Keratinocyte (primary cell): ENCODE measurements at places on chromosomes 3 and 15. TPM values are rescaled to one million over a fixed set of nuclear protein-coding genes. Genes with fewer than 3 reads are reported as not detected.
A peak's percentile ranks its signal among the peaks of the same experiment; 100 is the strongest.

TRIM42 gene
- not detected in 3 replicates for polyA plus RNA-seq

DNA sequence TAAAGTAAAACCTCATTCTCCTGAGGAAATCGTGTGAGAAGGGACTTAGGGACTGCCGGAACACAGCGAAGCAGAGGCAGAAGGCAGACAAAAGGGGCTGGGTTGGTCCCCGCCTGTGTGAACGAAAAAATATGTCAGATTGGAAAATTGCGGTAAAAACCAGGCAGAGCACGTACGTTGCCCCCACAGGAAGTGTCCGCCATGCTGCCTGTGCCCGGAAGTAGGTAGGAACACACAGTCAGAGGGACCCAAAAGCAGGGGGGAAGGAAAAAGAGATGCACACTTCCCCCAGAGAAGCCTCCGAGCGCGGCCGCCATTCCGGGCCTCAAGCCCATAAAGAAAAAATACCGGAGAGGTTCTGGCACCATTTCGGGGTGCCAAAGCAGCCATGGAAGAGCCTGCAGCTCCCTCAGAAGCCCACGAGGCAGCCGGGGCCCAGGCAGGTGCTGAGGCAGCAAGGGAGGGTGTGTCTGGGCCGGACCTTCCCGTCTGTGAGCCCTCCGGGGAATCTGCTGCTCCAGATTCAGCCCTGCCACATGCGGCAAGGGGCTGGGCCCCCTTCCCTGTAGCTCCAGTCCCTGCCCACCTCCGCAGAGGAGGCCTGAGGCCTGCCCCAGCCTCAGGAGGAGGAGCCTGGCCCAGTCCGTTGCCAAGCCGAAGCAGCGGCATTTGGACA is at the start of gene MKRN3:
Gene MKRN3 (plus strand): TSS at position 280 of the 676 bp plus-strand sequence. CDS start 109 bp downstream, at position 389.
- no peak for DNase-seq

GPR171 gene
- not detected in 3 replicates for polyA plus RNA-seq

DNA sequence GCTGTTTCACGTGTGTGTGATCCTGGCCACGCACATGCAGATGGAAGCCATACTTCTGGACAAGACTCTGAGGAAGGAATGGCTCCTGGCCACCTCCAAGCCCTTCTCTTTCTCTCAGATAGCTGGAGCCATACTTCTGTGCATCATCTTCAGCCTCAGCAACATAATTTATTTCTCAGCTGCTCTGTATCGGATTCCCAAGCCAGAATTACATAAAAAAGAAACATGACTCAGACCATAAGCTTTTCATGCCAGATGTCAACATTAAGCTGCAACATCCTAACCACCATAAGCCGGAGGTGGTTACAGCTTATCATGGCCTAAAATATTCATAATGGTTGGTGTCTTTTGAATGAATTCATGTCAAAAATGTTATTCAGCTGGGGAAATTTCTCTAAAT is 10.6 kb upstream of the KIF23 start:
- no peak for DNase-seq

DNA sequence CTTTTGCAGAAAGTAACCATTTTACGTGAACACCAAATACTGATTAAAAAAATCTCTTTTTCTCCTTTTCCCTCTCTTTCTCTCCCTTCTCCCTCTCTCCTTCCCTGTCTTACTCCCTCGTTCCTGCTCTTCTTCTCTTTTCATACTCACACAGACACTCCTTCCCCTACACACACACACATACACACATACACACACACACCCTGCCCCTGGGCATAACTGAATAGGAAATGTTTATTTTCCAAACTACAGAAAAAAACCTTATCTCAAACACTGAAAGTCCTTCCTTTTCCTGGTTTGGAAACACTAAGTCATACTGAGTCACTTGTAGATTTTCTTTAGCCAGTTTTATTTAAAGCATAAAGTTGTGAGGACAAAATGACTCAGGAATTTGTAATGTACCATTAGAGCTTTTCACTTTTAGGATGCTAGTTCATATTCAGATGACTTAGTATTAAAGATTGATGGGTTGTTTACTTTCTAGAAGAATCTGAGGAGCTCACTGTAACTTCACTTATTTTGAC is 62.4 kb downstream of the MBNL1 start:
- DNase-seq = peak; percentile 64

DNA sequence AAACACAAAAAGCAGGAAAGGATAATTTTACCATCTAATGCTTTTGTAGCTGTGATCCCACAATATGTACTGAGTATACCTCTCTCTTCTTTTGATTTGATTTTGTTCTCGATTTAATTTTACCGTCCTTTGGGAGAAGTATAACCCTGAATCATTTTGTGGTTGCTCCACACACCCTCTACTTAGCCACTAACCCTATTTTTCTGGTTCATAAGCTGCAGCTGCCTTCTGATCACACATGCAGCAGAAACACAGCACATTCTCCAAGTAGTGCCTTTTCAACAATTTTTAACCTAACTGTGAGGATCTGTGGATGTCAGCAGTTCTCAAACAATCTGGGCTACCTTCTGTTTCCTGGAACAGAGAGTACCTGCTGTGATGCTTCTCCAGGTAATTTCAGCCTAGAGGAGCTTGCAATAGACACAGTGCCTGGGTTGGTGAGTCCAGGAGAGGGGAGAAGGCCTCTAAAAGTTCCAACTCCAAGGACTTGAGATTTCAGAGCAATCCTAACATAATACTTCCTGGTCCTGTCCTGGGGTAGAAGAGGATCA is 40.3 kb downstream of the HGD start:
- DNase-seq = no peak

- no peak for DNase-seq
These were observed 209.5 kb downstream of the PLOD2 start for GRCh38 chr3:145951441-145951840.

DNA sequence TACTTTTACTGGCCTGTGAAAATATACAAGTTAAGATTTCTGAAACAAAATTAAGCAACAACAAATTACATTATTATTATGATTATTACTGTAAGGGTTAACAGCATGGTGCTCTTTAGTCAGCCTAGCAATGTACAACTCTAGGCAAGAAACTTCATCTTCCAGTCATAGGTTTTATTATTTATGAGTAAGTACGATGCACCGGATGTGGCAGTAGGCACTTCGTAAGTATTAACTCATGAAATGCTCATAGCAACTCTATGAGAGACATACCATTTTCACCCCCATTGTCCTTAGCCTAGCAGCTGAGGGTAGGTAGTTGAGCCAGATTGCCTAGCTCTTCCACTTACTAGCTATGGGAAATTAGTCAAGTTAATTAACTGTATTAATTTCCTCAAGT is 68.0 kb upstream of the PTPRG start:
- no peak for DNase-seq

LPCAT4 gene
- 43.3 to 61.3 TPM (median 53.6 TPM) in 3 replicates for polyA plus RNA-seq

DNA sequence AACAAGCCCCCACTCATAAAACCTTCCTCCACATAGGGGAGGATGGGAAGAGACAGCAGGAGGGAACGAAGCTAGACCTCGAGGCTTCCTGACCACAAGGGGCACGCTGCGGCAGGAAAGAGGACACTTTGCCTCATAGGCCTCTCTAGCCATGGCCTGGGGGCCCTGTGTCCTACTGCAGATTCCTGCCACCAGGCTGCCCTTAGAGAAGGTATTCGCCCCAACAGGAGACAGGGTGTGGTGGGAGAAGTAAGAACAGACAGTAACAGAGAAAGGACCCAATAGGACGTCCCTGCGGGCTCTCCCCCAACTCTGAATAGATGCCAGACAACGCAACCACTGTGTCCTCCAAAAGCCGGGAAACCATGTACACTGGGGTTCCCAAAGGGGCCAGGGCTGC is 36.8 kb downstream of the ADCY5 start:
- no peak for DNase-seq

DNA sequence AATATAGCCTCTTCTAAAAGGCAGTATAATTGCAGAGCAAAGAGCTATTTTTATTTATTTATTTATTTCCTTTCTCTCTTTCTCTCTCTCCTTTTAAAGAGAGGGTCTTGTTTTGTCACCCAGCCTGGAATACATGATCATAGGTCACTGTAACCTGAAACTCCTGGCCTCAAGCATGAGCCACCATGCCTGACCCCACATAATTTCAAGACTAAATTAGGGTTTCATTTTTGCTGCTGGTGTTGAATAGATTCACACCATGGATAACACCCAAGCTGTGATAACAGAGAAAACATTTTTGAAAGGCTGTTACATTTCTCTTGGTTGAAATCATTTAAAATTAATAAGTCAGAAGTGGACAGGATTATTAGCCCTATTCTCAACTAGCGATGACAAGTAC is 131.6 kb downstream of the LEKR1 start:
- DNase-seq = no peak

GOLGA8H gene
- polyA plus RNA-seq = 0.03 TPM in 1 of 3 replicates, not detected in the others

ACKR2 gene
- 0.22 to 0.23 TPM (median 0.23 TPM) in 3 replicates for polyA plus RNA-seq

- DNase-seq = peak; percentile 64
These were observed 92.6 kb upstream of the ZBTB20 start for GRCh38 chr3:115239717-115240116.

DNA sequence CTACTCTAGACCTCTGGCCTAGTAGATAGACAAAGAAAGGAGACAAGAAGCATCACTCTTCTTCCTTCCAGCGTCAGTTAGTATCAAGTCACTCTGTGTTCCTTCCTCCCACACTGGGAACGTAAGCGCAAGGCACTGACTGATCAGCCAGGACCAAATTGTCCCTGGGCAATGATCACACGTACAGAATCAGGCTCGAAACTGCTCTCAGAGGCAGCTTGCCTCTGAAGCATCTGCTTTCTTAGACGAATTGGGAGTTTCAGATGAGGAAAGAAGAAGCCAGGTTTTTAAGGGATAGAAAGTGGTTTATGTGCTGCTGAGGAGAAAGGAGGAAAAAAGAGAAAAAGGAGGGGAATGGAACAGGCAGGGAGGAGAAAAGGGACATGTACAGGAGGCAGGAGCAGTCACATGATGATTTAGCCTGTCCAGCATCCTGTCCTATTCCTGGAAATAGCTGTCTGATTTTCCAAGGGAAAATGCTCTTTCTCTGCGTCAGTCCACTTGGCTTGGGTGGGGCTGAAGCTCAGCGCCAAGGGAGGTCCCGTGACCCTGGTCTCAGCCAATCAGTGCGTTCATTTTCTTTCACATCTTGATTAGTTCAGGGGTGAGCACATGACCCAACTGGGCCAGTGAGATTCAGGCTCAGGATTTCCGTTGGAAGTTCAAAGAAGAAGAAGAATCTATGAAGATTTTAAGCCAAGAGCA is 102.0 kb upstream of the PRICKLE2 start:
- DNase-seq = no peak

PLCB2 gene
- 0.52 to 1.1 TPM (median 0.73 TPM) in 3 replicates for polyA plus RNA-seq

- DNase-seq = no peak
These were observed 9.1 kb upstream of the DNAH1 start for GRCh38 chr3:52306978-52307377.

DNA sequence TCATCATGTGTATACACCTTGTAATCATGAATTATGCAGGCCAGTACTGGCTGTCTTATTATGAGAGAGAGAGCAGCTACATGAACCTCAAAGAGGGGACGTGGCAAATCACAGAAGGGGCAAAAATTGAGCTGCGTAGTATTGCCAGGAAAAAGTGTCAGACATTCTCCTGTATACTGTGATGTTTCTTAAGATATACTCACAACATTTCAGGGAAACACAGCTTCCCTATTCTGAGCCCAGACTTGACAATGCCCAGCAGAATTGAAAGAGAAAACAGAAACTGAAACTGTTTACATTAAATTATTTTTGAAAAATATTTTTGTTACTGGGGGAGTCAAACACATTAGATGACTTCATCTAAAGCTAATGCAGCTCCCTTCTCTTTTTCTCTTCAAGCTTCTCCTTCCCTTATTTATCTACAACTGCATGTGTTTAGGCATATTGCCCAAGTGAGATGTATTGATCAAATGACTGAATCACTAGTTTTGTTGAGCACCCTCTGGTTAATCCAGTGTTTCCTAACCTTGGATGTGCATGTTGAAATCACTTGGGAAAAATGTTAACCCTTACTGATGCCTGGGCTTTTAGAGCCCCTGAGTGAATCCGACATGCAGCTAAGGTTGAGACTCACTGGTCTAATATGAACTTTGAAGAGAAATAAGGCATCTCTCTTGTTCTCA is 39.5 kb downstream of the CADPS start:
- DNase-seq = no peak

FRMD4B gene
- polyA plus RNA-seq = 34.7 to 48.3 TPM (median 48.0 TPM) in 3 replicates

- no peak for DNase-seq
These were observed 1.5 kb upstream of the CNTN6 start for GRCh38 chr3:1091286-1091685.

DNA sequence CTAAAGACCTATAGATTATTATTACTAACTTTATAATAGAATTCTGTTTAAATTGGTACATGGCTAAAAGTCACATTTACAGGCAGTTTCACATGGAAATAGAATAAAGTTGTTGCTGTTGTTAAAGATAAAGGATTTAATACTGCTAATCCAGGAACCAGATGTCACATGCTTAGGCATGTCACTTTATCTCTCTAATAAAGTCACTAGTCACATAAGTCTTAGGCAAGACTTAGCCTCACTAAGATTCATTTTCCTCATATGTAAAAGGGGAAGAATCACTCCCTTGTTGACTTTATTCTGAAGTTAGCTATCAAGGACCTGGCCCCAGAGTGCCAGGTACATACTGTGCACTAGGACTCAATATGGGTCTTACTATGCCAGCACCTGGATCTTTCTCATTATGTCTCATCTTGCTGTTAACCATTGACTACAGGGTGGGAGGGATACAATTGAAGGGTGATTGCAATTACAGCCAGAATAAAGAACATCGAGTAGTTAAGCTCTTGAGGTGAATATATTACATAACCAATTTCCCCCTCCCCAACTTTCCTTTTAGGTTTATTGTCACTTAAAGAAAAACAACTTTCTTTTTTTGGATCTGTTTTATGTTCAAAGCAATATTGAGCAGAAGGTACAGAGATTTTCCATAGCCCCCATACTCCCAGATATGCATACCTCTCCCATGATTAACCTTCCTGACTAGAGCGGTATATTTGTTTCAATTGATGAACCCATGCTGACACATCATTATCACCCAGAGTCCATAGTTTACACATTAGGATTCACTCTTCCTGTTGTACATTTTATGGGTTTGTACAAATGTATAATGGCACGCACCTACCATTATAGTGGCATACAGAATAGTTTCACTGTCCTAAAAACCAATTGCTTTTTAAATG is 36.6 kb downstream of the LNP1 start:
- no peak for DNase-seq

CCDC80 gene
- polyA plus RNA-seq = 10.4 to 14.7 TPM (median 12.8 TPM) in 3 replicates

DNA sequence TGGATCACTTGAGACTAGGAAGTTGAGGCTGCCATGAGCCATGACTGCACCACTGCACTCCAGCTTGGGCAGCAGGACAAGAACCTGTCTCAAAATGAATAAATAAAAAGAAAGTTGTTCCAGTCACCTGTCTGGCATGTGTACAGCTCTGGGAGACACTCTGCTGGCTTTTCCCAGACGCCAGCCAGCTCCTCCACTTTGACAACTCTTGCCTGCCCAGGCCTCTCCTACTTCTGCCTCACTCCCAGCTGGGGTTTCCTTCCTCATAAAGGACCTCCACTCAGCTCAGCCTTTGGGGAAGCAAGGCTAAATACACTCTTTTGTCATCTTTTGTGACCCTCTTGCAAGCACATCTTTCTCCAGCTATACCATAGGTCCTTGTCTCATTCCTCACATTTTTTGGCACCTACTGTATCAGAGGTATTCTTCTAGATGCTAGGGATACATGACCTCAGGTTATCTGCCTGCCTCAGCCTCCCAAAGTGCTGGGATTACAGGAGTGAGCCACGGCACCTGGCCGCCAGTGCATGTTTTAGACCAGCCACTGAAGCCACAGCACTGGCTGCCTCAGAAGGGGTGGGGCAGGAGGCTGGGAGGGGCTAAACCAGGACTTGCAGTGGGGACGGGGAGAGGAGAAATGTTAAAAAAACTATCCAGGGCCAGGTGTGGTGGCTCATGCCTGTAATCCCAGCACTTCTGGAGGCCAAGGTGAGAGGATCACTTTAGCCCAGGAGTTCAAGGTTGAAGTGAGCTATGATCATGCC is 10.0 kb upstream of the ELP6 start:
- DNase-seq = no peak

GRCh38 chr3:16520970-16521881 is 7.7 kb upstream of the RFTN1 start:
- no peak for DNase-seq
